Activated B cell treated with CpG ODN at 0.5 μM for 24 hours (primary cell): ENCODE measurements at places on chromosomes 3 and 15.

DNA sequence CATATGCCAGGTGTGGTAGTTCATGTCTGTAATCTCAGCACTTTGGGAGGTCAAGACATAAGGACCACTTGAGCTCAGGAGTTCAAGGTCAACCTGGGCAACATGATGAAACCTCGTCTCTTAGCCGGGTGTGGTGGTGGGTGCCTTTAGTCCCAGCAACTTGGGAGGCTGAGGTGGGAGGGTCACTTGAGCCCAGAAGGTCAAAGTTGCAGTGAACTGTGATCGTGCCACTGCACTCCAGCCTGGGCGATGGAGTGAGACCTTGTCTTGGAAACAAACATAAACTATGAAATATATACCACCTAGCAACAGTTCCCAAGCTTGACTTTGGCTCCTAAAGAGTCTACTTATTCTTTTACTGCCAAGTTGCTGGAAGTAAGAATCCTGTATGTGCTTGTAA is 30.9 kb downstream of the UBE3A start:
- DNase-seq, result no peak

DNA sequence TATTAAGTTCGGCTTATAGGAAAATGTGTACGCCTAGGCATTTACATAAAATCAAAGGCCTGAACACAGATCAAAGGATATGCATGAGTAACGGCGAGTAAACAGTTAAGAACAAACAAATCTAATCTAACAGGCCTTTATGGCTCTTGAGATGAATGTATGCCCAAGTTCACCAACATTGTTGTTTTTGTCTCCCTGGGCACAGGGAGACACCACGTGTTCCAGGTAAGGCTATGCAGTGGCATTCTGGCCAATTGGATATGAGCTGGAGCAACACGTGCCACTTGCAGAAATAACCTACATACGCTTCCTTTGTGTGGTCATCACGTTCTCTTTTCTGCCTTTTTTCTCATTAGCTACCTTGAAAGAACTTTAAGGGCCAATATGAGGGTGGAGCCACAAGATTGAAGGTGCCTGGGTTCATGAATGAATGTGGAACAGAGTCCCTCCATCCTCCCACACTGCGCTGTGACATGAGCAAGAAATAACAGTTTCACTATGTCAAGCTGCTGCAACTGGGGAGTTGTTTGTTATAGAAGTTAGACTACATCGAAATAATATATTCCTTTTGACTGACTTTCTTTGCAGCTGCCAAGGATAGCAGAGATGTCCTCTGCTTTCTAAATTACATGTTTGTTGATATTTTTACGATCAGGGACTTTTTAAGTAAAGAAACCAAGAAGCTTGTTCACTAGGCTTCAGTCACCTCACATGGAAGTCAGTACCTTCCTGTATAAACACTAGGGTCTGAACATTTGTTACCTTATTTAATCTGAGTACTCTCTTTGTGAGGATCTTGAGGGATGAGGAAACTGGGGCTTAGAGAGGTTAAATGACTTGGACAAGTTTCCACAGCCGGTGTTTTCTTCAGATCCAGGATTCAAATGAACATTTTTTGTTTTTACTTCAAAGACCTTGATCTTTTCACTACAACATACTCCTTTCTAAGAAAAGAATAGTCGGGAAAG is 427.5 kb upstream of the TBL1XR1 start:
- DNase-seq, result no peak

DNA sequence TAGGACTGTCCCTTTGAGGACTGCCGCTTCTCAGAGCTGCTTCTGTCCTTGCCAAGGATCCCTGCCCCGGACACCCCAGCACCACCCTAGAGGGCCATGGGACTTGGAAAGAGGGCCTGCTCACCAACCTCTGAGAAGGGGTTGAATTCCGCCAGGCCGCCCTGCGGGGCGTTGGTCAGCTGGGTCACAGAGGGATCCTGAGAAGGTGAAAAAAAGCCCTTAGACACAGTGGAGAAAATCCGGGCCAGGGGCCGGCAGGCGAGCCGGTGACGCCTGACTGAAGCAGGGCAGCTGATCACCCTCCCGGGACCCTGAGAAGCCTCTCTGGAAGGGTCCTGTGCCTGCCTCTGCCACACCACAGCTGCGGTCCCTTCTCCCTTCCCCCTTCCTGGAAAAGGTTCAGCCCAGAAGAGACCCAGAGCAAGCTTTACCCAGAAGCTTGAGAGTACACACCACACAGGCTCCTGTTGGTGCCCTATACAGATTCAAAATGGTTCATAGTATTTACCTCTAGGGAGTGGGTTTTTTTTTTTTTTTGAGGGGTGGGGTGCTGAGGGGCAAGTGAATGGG is 11.6 kb upstream of the ULK3 start:
- no peak for DNase-seq

DNA sequence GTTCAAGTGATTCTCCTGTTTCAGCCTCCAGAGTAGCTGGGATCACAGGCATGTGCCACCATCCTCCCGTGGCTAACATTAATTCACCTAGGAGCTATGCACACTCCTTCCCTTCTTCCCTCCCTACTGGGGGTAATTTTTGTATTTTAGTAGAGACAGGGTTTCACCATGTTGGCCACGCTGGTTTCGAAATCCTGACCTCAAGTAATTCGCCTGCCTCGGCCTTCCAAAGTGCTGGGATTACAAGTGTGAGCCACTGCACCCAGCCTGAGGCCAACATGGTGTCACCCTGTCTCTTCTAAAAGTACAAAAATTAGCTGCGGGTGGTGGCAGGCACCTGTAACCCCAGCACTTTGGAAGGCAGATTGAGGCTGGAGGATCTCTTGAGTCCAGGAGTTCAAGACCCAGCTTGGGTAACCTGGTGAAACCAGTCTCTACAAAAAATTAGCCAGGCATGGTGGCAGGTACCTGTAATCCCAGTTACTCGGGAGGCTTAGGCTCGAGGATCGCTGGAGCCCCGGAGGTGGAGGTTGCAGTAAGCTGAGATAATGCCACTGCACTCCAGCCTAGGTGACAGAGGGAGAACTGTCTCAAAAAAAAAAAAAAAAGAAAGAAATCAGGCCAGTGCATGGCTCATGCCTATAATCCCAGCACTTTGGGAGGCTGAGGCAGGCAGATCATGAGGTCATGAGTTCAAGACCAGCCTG is 6.1 kb downstream of the RNU5B-1 start:
- DNase-seq, result no peak

GRCh38 chr3:55000546-55000945 is 72.7 kb upstream of the LRTM1 start:
- no peak for DNase-seq
